ENCODE measurements at places on chromosomes 4 and X.

- DNase-seq, result no peak
Measured at GRCh38 chr4:110487873-110488272, 11.9 kb downstream of the ENPEP start.

- DNase-seq, result no peak
Measured at GRCh38 chr4:169416997-169417396, 146.2 kb upstream of the SH3RF1 start.

GRCh38 chr4:47312170-47312569 is 151.3 kb downstream of the COMMD8 start:
- DNase-seq, result no peak

- no peak for DNase-seq
Measured at GRCh38 chr4:87171944-87172343, 48.5 kb downstream of the KLHL8 start.

DNA sequence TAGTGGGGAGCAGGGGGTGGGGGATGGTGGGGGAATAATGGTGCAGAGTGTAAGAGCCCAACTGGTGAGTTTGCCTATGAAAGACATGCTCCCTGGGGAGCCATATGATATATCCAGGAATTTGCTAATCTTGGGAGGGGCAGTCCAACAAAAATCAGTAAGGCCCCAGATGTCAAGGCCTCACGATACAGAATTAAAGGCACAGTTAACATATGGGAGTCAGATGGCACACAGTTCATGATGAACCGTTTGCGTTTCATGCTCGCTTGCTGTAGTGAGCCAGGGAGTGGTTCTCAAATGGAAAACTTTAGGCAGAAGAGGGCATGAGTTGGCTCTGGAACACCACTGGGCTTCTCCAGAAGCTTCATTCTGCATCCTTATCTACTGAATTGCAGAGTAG is 33.9 kb upstream of the VCX2 start:
- DNase-seq, result no peak

GRCh38 chr4:120672558-120673147 is 249.9 kb downstream of the PRDM5 start:
- no peak for DNase-seq

All from CD4-positive, alpha-beta memory T cell (primary cell).